ENCODE measurements at places on chromosomes 7 and 10. TPM values are rescaled to one million over a fixed set of nuclear protein-coding genes. Genes with fewer than 3 reads are reported as not detected.

LEP gene
- not detected for total RNA-seq

GRCh38 chr10:97153270-97153850, 32.4 kb downstream of the SLIT1 start:
- H3K36me3 ChIP-seq = no peaks in the 10 kb centered on the region
- H3K27me3 ChIP-seq = no peaks in the 10 kb centered on the region
- no peaks in the 10 kb centered on the region for H3K4me1 ChIP-seq
- DNase-seq = no peak

DNA sequence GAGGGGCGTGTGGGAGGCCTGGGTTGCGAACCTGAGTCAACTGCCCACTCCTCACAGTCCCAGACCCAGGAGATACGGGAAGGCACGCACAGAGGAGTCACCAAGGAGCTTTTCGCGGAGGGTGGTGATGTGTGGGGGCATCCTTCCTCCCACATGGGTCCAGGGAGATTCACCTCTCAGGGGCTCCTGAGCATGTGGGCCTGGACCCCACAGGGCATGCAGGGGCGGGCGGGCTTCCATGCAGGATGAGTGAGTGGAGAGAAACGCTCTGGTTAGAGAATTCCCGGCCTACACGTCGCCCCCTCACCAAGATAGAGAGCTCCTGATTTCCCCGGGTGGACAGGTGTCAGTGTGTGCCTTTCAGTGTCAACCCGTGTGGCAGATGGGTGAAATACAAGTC, 641.7 kb upstream of the FZD8 start:
- DNase-seq = no peak
- H3K4me1 ChIP-seq = no peaks in the 10 kb centered on the region
- H3K4me3 ChIP-seq = no peak overlapping the region
- no peaks in the 10 kb centered on the region for H3K27me3 ChIP-seq

CTAGE4 gene
- total RNA-seq = 0.87 TPM

DNA sequence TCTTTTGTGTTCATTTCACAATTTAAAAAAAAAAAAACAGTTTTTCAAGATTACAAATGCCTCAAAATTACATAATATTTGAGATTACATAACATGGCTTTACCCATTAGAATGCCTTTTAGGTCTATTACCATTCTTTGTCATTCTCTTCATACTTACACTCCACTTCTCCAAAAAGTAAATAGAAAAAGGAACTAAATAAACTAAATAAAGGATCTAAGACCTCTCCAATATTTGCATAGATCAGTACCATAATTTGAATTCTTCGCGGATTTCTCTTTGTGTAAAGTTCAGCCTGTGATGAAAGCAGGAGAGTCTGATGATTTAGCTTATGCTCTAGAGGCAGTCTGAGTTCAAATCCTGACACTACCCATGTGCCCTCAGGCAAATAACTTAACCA, 56.4 kb upstream of the C1GALT1 start:
- no peaks in the 10 kb centered on the region for H3K36me3 ChIP-seq
- no peaks in the 10 kb centered on the region for H3K27me3 ChIP-seq
- H3K4me1 ChIP-seq = no peaks in the 10 kb centered on the region

GRCh38 chr7:150968056-150968733, 9.9 kb downstream of the KCNH2 start:
- DNase-seq = no peak
- no peaks in the 10 kb centered on the region for H3K36me3 ChIP-seq
- H3K27me3 ChIP-seq = no peaks in the 10 kb centered on the region

GRCh38 chr7:141200191-141201108, 126.6 kb downstream of the TMEM178B start:
- no peak overlapping the region for H3K27ac ChIP-seq
- H3K4me1 ChIP-seq = no peaks in the 10 kb centered on the region
- DNase-seq = no peak
- no peaks in the 10 kb centered on the region for H3K36me3 ChIP-seq
- peaks cover 8% of the 10 kb centered on the region for H3K27me3 ChIP-seq

DNA sequence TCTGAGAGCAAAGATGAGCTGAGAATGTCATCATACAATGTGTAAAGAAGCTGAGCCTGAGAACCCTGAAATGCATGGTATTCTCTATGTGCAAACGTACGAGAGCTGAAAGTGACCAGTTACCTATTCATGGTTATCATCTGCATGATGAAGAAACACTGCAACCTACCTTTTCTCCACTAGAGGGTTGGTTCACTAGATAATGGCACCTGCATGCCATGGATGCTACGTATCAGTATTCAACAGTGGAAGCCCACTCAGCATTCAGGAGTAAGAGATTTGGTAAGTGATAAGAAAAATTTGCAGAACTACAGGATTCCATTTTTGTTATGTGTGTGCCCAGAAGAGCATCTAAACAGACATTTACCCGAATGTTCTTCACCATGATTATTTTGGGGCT, 145.4 kb downstream of the PTPRN2 start:
- no peak overlapping the region for H3K27ac ChIP-seq
- H3K36me3 ChIP-seq = no peaks in the 10 kb centered on the region
- no peak for DNase-seq
- no peaks in the 10 kb centered on the region for H3K4me1 ChIP-seq
- H3K27me3 ChIP-seq = no peaks in the 10 kb centered on the region

- no peaks in the 10 kb centered on the region for H3K4me1 ChIP-seq
- H3K36me3 ChIP-seq = no peaks in the 10 kb centered on the region
- H3K27me3 ChIP-seq = no peaks in the 10 kb centered on the region
Measured at GRCh38 chr7:119733127-119733879, 539.7 kb upstream of the KCND2 start.

DNA sequence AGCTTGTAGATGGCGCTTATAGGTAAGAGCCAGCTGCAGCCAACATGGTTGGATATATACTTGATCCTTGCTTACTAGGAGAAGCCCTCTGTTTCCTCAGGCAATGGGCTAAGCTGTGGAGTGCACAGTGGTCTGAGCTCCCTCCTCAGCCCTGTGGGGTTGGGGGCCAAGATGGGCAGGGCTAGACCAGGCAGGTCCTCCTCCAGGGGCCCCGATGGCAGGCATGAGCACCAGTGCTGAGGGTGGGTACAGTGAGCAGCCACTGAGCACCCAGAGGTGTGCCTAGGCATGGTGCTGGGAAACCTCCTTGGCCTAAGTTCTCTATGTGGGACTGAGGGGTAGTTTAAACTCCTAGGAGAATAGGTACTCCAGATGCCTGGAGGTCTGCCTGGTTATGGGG, 680.2 kb downstream of the SUGCT start:
- no peaks in the 10 kb centered on the region for H3K36me3 ChIP-seq
- H3K27me3 ChIP-seq = no peaks in the 10 kb centered on the region
- no peak overlapping the region for H3K4me3 ChIP-seq
- DNase-seq = no peak
- no peaks in the 10 kb centered on the region for H3K4me1 ChIP-seq

GRCh38 chr7:69019437-69019836, 578.8 kb upstream of the AUTS2 start:
- no peaks in the 10 kb centered on the region for H3K4me1 ChIP-seq
- no peaks in the 10 kb centered on the region for H3K36me3 ChIP-seq
- no peak overlapping the region for H3K4me3 ChIP-seq
- H3K27ac ChIP-seq = no peak overlapping the region
- H3K27me3 ChIP-seq = no peaks in the 10 kb centered on the region
- no peak for DNase-seq

DNA sequence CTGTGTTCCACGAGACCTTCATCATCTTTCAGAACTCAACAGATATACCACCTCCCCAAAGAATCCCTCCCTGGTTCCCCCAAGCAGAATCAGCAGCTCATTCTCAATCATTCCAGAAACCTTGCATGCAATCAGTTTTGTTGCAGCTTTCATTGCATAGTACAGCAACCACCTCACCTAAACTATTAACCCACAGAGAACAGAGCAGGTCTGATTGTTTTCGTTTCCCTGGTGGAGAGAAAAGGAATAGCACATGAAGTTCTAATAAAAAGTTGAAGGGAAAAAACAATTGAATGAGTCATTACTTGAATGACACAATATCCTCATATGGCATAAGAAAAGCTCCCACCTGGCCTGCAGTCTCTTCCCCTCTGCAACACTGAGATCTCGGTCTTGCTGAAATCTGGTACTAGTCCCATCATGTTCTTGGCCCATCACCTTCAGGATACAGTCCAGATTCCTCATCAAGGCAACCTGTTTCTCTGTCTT, 147.1 kb upstream of the GDF10 start:
- peak overlapping the region; percentile 17 for H3K27ac ChIP-seq
- H3K4me3 ChIP-seq = no peak overlapping the region
- H3K27me3 ChIP-seq = no peaks in the 10 kb centered on the region

H2BK1 gene
- not detected for total RNA-seq

DNA sequence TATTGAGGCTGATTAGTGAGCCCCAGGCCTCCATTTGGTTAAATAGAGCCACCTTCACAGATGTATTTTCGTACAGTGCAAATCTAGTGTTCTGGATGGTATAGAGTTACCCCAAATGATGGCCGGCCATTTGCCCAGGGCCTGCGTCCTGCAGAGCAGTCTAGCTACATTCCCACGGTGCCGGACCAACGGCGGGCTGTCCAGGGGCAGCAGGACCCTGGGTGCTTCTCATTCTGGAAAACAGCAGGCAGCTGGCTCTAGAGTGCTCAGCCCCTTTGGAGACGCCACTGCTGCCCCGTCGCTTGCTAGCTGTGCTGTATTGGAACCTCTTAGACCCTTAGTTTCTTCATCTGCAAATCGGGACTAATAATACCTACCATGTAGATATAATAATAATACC, 149.1 kb downstream of the RGS10 start:
- H3K4me1 ChIP-seq = peaks cover 19% of the 10 kb centered on the region
- peak overlapping the region; percentile 55 for H3K27ac ChIP-seq
- H3K36me3 ChIP-seq = peaks cover 3% of the 10 kb centered on the region
- H3K4me3 ChIP-seq = no peak overlapping the region
- DNase-seq = no peak

GRCh38 chr7:151034312-151035025, 6.2 kb downstream of the ABCB8 start:
- no peak for DNase-seq
- peaks cover 8% of the 10 kb centered on the region for H3K36me3 ChIP-seq
- H3K27ac ChIP-seq = no peak overlapping the region
- peaks cover 14% of the 10 kb centered on the region for H3K4me1 ChIP-seq
- H3K4me3 ChIP-seq = no peak overlapping the region

KAZALD1 gene
- 0.90 TPM for total RNA-seq

- no peak for DNase-seq
- H3K27me3 ChIP-seq = peaks cover 36% of the 10 kb centered on the region
- no peak overlapping the region for H3K4me3 ChIP-seq
- H3K27ac ChIP-seq = no peak overlapping the region
Measured at GRCh38 chr10:113124724-113125123, 174.7 kb downstream of the TCF7L2 start.

DNA sequence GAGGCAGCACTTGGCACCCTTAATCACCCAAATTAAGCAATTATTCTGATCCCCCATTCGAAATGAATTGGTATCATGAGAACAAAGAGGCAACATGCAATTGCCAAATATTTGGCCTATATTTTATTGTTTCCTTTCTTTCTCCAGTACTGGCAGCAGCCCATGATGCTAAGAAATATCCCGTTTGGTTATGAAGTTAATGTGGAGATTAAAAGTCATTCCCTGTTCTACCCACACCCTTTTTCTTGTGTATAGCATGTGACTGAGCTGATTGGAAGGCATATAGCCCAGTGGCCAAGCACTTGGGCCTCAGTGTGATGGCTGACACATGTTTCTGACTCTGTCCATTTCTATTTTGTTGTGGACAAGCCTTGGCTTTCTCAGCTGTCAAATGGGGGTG, 692.3 kb upstream of the GALNT17 start:
- no peak for DNase-seq
- H3K27me3 ChIP-seq = no peaks in the 10 kb centered on the region
- peaks cover 6% of the 10 kb centered on the region for H3K4me1 ChIP-seq
- H3K36me3 ChIP-seq = no peaks in the 10 kb centered on the region

ZNF273 gene
- 11.3 TPM for total RNA-seq

DNA sequence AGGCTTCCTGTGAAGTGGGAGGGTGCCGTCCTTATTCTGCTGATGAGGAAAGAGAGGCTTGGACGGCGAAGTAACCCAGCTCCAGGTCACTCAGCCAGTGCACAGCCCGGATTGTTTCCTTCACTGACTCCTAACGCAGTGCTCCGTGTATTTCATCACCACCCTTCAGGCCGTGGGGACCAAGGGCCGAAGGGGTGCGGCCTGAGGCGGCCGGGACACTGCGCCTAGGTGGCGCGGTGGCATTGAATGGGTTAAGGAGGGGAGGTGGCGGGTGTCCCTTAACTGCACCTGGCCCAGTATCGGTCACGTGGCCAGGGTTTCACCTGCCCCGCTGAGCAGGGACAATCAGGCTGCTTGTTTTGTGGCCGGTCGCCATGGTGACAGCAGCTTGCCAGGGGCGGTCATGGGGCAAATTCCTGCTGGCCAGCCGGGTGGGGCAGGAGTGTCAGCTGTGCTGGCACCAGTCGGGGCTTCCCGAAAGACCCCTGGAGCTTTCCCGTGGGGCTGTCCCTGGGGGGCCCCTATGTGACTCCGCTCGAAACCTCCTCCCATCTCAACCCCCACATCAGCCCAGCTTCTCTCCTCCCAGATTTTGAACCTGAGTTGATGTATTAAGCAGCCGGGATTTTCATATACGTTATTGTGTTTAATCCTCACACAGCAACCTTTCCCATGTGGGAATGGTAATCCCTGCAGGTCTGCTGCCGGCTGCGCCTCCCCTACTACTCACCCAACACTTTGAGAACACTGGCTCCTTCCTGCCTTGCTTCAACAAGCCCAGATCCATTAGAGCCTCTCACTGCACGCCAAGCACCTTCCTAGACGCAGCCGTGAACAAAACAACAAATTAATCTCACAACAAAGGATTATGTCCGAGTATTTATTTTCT, 4.4 kb upstream of the ABHD11 start:
- no peaks in the 10 kb centered on the region for H3K27me3 ChIP-seq
- H3K4me3 ChIP-seq = no peak overlapping the region
- no peaks in the 10 kb centered on the region for H3K36me3 ChIP-seq

- peak within 1 kb of the TSS; percentile 77 for H3K4me3 ChIP-seq
- peaks cover 14% of the 10 kb centered on the region for H3K4me1 ChIP-seq
- DNase-seq = peak; percentile 55
- H3K27ac ChIP-seq = peak within 1 kb of the TSS; percentile 65
Measured at GRCh38 chr10:5666008-5666840, at the start of gene ASB13. TSS of gene ASB13 (minus strand) at chr10:5666595. CDS start at chr10:5666551, 44 bp downstream.

EVX1 gene
- not detected for total RNA-seq

KMT2E gene
- 98.4 TPM for total RNA-seq

DNA sequence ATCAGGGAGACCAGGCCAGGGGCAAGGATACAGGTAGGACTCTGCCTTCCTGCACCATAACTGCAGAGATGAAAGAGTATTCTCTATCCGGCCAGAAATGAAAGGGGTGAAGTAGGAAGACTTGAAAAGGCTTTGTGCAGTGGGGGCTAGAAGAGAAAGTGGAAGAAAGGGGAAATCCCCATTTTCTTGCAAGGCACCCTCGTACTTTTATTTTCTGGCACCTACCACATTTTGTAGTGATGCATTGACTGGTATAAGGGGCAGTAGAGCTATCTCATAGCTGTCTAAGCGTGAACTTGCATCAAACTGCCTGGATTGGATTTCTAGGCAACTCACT, 752 bp upstream of the CAMK2G start:
- H3K27ac ChIP-seq = peak overlapping the region; percentile 92
- peaks cover 69% of the 10 kb centered on the region for H3K4me1 ChIP-seq
- H3K36me3 ChIP-seq = peaks cover 11% of the 10 kb centered on the region
- no peaks in the 10 kb centered on the region for H3K27me3 ChIP-seq

- H3K36me3 ChIP-seq = no peaks in the 10 kb centered on the region
- H3K4me3 ChIP-seq = no peak overlapping the region
- DNase-seq = no peak
- no peaks in the 10 kb centered on the region for H3K4me1 ChIP-seq
- no peak overlapping the region for H3K27ac ChIP-seq
- H3K27me3 ChIP-seq = no peaks in the 10 kb centered on the region
Measured at GRCh38 chr7:146208492-146208891, 91.9 kb downstream of the CNTNAP2 start.
